Activated gamma-delta T cell (primary cell): ENCODE measurements at places on chromosomes 13 and 19.

DNA sequence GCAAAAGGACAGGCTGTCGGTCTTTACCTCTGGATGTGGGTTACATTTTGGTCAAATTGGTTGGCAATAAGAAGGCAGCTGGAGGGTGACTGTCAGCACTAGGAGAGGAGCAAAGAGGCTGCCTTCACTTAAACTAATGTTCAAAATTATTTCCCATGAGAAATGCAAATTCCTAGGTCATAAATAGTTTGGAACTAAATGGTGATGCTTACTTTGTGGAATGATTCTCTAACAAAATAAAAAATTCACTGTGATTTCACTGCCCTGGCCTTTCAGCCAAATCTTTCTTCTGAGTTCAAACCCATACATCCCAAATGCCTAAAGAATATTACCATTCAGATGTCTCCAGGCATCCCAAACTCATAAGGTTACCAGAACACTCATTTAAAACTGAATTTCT, 25.0 kb upstream of the OXGR1 start:
- no peak for DNase-seq

GRCh38 chr13:62663767-62664166, 1248.1 kb upstream of the PCDH20 start:
- DNase-seq, result no peak

- DNase-seq, result no peak
These were observed 4.3 kb downstream of the MYO9B start for GRCh38 chr19:17079710-17080439.

DNA sequence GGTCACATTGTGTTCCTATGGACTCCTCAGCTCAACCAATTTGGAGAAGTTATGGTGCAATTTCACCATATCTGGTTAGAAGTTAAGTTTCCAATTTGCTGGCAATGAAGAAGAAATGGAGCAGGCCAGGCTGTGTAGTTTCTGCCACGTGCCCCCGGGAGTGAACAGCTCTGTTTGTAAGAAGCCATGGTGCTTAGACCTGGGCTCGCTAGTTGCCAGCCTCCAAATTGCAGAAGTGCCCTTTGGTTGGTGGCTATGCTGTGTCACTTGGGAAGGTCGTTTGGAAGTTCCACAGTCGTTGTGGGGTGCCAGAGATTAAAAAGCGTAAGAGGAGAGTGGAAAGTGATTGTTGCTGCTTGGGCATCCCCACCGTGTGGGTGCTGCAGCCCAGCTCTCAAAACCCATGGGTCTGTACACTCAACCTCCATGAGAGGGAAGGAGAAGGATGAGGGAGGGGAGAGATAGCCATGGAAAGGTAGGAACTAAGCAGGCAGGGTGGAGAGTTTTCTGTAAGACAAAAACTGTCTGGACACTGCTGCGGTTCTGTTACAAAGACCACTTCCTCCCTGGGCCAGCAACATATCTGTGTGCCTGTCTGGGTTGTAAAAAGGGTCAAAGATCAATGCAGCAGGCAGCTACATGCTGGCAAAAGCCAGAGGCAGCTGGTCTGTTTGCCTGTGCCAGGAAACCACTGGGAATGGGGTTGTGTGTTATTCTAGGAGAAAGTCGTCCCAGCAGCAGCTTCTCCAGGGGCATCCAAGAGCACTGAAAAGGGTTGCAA, 10.8 kb downstream of the ALOX5AP start:
- no peak for DNase-seq
